ENCODE measurements at places on chromosomes 1 and 21. TPM values are rescaled to one million over a fixed set of nuclear protein-coding genes. Genes with fewer than 3 reads are reported as not detected.

- no peak for DNase-seq
These were observed 299.2 kb downstream of the SRGAP2C start for GRCh38 chr1:121483961-121484424.

GRCh38 chr1:55129194-55129728, 85.9 kb downstream of the USP24 start:
- no peak for DNase-seq

Gene EIF3I
- polyA plus RNA-seq, result 463 TPM

Gene ALDH9A1
- polyA plus RNA-seq, result 31.3 TPM

Gene C1orf185
- polyA plus RNA-seq, result not detected

Measured in SK-N-SH (cell line).